ENCODE measurements at places on chromosomes 11 and 22.

DNA sequence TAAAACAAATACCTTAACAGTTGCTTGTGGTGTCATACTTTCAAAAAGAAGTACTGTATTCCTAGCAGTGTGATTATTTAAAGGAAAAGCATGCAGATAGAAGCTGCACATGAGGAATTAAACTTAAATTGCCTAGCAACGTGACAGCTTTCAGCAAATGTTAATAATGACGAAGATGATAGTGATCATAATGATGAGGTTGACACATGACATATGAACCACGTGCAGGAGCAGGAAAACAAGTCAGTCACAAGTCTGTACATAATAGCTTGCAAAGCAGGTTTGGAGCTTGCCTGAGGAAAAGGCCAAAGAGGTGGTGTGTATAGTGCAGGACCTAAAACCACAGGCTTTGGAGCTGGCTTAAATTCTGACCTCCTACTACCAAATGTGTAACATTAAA, 30.6 kb upstream of the PIK3C2A start:
- no peak for DNase-seq

DNA sequence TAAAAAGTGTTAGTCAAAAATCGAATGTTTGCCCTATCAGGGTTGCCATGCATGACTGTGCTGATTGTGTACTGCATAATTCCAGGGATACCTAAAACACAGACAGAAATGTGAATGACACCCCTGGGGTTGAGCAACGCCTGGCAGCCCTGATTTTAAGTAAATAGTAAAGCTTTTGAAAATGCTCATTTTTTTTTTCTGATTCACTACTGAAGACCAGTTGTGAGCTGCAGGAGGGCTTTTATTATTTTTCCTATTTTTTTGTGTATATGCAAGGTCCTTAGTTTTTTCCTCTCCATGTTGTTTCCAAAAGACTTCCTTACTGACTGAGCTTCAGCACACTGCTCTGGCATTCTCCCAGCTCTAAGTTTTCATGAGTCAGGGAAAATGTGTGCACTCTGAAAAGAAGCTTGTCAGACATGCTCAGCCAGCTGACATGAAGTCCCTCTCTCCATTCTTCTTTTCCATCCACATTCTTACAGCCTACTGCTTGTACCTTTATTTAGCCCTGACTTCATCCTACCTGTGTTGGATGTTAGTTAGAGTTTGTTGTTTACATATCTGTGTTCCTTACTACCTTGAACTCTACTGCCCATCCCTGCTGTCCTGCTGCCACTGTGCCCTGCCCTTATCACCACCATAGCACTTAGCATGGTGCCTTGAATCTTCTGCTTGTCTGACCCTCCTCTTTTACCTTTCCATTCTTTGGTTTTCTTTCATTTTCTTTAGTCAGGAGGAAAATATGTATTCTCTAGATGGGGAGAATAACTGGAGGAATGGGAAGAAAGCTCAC, 79.5 kb downstream of the HORMAD2 start:
- DNase-seq = peak; percentile 83

- DNase-seq = no peak
These were observed 50.3 kb downstream of the PKNOX2 start for GRCh38 chr11:125214601-125215565.

GRCh38 chr11:134398079-134398444, 14.0 kb downstream of the B3GAT1 start:
- DNase-seq = no peak

GRCh38 chr11:12015486-12015885, 7.1 kb upstream of the DKK3 start:
- DNase-seq = no peak

DNA sequence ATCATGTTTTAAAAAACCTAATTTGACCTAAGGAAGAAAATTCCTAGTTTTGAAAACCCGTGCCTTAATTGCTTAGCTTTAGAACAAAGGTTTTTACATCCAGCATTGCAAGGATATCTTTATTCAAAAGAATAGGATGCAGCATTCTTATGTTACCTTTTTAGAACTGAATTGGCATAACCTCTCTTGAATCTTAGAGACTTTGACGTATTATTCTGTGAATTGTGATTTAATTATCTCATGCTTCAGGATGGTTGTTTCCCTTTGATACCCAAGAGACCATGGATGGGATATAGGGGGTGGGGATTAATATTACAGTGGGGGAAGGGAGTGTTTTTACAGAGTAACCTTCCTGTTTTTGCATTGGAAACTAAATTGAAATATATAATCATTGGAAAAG, 49.4 kb downstream of the ARHGEF12 start:
- no peak for DNase-seq

DNA sequence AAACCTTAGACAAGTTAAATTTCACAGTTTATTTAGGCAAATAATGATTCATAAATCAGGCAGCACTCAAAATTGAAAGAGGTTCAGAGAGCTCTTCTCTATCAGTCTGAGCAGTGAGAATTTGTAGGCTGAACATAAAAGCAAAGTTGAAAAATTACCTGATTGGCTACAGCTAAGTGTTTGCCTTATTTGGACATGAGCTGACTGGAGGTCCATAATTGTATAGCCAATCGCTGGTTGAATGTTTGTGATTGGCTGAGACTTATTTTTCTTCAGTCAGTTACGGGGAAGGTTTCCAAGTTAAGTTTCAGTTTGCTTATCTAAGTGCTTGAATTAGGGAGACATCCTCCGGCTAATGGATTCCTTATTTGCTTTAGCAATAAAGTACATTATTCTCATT, 527.5 kb downstream of the CNTN5 start:
- DNase-seq = no peak

DNA sequence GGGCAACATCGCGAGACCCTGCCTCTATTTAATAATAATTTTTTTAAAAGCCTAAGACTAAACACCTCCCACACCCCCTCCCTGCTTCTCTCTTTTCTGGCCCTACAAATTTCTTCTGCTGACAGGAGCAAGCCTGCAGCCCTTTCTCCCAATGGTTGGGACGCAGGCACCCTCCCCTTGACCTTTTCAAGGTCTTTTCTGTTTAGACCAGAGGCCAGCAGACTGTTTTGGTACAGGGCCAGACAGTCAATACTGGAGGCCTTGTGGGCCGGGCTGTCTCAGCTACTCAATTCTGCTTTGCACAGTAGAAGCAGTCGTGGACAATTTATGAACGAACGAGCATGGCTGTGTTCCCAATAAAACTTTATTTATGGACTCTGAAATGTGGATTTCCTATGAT, 92.3 kb downstream of the SCN3B start:
- DNase-seq = no peak

- DNase-seq = peak; percentile 20
These were observed 875 bp downstream of the TCP11L1 start for GRCh38 chr11:33040033-33040861.

- DNase-seq = no peak
These were observed 160.7 kb downstream of the ARHGAP42 start for GRCh38 chr11:100847696-100848216.

DNA sequence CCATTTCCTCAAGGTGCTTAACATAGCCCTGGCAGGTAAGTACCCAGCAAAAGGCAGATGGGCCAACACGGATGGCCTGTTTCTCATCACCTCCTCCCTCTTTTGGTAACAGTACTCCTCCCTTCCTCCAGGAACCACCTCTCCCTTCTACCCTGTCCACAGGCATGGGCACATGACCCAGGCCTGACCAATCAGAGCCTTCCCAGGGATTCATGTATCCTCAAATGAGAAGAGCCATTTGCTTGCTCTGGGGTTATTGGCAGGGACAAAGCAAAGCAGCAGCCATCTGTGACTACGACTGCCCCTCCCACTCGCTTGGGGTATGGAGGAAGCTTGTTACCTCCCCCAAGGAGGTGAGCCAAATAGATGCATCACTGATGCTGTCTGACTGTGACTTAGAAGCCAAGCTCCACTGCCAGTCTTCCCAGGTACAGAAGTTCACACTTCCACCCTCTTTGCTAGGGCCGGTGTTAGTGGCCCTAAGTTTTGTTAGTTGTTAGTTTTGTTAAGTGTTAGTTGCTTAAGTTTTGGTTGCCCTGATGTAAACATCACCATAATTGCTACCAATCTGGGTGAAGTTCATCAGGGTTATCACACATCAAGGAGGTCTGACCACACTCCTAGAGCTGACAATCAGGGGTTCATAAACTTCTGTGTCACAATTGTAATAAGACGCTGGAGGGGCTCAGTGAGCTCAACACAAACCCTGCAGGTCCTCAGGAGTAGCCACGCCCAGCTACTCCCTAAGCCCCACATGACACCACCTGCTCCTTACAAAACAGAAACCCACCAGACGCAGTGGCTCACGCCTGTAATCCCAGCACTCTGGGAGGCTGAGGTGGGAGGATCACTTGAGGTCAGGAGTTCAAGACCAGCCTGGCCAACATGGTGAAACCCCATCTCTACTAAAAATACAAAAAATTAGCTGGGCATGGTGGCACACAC, 57.3 kb downstream of the ARFGAP3 start:
- DNase-seq = no peak

GRCh38 chr22:17097062-17097461, 12.3 kb downstream of the IL17RA start:
- no peak for DNase-seq

DNA sequence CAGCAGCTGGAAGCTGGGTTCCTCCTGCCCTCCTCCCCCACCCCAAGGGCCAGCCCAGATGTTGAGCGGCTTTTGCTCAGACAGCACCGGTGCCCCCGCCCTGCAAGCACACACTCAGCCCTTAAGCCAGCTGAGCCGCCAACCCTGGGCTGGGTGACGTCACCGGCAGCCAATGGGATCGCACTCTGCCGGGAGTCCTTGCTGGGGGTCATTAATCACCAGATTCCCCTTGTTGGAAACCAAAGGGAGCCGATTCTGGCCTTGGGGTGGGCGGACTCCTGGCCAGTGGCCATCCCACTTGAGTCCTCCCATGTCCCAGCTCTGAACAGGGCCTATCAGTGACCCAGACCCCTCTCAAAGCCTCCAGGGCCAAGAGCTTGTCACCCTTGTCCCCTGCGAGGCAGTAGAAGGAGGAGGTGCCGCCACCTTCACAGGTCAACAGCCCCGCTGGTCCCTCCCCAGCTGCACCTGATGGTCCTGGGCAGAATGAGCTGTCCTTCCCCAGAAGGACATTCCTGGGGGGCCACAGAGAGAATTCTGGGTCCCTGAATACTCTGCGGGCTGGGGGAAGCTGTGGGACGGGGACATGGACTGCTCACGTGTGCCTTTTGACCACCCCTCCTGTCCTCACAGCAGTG, 7.4 kb downstream of the DUSP8 start:
- DNase-seq = peak; percentile 91

GRCh38 chr11:113484223-113484622, 9.0 kb upstream of the DRD2 start:
- no peak for DNase-seq

DNA sequence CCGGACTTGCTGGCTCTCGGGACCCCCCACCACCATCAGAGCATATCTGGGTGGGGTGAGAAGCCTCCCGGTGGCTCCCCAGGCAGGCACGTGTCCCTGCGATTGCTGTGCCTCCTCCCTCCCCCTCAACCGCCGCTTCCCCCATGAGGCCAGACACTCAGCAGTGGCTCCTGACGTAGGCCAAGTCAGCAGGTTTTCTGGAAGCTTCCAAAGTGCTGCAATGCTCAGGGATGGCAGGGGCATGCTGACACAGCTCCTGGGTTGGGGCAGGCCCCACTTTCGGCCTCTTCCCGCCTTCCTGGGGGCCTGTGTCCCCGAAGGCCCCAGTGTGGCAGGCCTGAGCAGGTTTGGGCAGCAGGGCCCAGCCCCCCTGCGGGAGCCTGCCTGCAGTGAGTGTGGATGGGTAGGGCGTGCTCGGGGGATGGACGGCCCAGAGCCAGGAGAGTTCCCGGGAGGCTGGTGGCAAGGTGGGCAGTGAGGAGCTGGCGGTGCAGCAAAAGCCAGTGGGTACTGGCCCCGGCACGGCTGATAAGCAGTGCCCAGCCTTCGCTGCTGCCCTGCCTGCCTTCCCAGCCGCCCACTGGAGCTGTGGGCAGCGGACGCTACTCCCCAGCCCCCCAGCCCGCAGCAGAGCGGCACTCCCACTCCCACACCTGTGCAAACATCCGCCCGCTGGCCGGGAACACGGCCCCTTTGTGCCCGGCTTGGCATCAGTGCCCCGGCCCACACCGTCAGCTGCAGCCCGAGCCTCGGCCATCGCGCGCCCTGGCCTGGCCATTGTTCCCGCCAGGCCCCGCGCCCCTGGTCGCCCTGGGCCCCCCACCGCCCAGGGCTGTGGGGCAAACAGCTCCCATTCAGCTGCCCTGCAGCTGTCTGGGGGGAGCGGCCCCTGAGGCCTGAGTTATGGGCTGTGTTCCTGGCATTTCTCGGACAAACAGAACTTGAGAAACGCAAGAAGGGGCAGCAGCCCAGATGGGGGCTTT, 125.0 kb downstream of the KCNQ1OT1 start:
- no peak for DNase-seq

- DNase-seq = no peak
These were observed 2.6 kb downstream of the NELL1 start for GRCh38 chr11:20671856-20672546.

- DNase-seq = no peak
These were observed 120.0 kb upstream of the SERPIND1 start for GRCh38 chr22:20653795-20654342.

DNA sequence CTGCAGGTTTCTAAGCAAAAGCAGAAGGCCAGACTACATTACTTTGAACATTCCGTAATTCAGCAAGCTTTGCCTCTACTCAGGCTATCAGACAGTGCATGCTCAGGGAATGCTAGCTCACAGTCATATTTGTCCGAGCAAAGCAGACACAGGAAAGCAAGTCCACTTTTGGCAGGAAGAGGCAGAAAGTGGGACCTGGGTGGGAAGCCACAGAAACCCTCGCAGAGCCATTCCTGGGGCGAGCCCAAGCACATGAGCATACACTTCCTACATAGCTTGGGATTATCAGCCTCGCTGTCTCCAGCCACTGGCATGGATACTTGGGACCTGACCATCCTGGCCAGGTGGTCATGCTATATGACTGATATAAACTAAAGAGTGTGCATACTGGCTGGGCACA, 113.3 kb downstream of the TRIM29 start:
- DNase-seq = no peak

GRCh38 chr11:66479394-66480116, 679 bp upstream of the DPP3 start:
- peak; percentile 23 for DNase-seq

- DNase-seq = no peak
These were observed 186.1 kb downstream of the DSCAML1 start for GRCh38 chr11:117610901-117611300.

DNA sequence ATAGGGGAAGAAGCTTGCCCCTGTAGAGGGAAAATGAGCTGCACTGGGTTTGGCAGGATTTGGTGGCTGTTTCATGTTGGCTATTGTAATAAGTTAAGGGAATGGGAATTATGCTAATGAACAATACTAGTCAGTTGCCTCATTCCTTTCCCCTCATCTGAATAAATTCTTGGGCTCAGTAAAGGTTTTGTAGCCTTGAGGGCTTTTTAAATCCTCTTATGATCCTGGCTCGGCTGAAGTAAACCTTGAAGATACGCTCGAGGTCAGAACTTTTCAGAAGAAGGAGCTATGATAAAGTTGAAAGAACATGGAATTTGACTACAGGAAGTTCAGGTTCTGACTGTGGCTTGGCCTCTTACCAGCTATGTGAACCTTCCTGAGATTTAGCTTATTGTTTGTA, 448.7 kb downstream of the RAB38 start:
- peak; percentile 39 for DNase-seq

DNA sequence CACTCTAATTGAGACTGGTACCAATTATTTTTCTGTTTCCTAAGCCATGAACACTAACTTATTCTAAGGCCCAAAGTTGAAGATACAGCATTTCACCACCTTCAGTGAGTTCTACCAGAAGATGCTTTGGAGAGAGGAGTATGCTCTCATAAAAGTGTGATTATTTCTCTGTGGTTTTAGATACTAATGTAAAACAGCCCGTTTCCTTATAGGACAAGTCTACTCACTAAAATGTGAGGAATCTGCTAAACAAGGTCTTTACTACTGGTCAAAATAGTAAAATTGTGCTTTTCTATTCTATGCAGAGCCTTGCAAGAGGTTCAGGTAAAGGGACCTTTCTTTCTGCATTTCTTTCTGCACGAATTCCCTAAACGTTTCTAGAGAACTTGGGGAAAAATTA, 2.4 kb downstream of the LGR4 start:
- DNase-seq = no peak
